ENCODE measurements at places on chromosomes 16 and 17.

DNA sequence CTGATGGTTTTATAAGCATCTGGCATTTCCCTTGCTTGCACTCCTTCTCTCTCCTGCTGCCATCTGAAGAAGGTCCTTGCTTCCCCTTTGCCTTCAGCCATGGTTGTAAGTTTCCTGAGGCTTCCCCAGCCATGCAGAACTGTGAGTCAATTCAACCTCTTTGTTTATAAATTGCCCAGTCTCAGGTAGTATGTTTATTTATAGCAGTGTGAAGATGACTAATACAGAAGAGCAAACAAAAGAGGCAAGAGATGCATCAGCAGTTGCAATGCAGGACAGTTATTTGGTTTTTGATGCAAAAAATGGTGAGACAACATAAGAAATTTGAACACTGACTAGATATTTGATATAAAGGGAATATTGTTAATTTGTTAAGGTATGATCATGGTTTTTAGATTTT is 16.8 kb downstream of the TMEM100 start:
- DNase-seq = no peak

DNA sequence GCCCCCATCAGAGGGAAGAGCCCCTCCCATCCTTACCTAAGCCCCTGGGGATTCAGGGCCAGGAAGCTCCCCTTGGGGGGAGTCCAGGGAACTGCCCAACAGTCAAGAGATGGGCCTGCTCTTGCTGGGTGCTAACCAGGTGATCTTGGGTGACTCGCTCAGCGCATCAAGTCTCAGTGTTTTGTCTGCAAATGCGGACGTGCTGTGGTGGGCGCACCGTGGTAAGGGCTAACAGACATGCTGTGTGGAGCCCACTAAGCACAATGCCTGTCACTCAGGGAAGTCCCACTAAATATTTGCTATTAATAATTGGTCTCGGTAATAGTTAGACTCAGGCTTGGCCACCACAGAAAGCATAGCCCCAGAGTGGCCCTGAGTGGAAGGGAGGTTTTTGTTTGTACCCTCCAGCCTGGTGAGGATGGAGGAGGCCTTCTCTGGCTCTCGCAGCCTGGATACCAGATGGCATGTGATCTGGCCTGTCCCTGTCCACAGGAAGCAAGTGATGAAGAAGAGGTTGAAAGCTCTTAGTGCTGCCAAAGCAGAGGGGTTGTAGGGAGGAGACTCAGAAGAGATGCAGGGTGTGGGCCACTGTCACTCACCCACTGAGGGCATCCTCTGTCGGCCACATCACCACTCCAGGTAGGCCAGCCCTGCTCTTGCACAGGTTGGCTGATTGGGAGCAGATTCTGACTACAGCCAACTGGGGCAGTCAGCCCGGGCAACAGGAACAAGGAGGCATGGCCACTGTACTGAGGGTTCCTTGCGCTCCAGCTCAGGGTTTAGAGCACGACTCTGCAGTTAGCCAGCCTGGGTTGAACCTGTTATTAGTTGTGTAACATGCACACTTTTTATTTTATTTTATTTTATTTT is 69.8 kb upstream of the KSR1 start:
- no peak for DNase-seq

- DNase-seq = no peak
Measured at GRCh38 chr17:42543190-42544079, 7.4 kb downstream of the NAGLU start.

DNA sequence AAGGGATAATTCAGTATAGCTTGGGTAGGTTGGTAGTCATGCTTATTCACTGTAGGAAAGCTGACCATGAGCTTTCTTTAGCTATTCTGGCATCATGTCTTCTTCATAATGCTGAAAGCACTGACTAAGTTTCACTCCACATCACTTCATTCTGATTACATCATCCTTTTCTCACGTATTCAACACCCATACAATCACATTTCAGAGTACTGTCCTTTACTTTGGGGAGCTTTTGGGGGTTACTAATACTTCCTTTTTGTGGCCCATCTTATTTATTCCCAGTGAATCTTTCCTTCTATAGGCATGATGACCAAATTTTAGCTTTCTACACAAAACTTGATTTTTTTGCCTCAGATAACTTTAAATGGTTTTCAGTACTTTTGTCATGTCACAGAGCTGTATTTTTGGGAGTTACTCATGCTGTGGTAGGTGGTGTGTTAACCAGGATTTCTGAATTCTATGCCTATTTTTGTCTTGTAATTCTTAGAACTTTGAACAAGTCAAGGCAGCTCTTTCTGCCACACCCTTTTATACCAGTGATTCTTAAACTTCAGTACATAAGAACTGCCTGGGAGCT is 23.5 kb downstream of the TADA2A start:
- DNase-seq = no peak

- DNase-seq = no peak
Measured at GRCh38 chr16:23690771-23691482, 12.2 kb downstream of the PLK1 start.

DNA sequence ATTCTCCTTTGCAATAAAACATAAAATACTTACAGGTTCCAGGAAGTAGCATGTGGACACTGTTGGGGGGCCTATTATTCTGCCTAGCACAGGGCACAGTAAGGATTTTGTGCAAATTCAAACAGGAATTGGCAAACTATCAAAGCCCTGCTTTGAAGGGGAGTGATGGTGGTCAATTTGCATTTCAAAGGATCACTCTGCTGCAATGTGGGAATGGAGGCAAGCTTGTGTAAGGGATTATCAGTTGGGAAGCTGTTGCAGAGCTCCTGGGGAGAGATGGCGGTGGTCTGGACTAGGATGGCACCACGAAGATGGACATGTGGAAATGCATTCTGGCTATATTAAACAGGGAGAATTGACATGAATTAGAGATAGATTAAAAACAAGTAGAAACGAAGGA is 990.7 kb upstream of the RBFOX1 start:
- no peak for DNase-seq

GRCh38 chr17:48787828-48788227 is 29.2 kb downstream of the TTLL6 start:
- no peak for DNase-seq

Measured in stimulated activated naive CD4-positive, alpha-beta T cell (primary cell).